GM04503 (cell line): ENCODE measurements at places on chromosomes 2 and 18.
A peak's percentile ranks its signal among the peaks of the same experiment; 100 is the strongest.

- DNase-seq = no peak
These were observed 101.4 kb downstream of the CPO start for GRCh38 chr2:207040696-207041095.

- DNase-seq = peak; percentile 61
These were observed 5.7 kb downstream of the MCFD2 start for GRCh38 chr2:46909771-46910419.

- no peak for DNase-seq
These were observed 1635.0 kb upstream of the ACVR2A start for GRCh38 chr2:146209842-146210275.

DNA sequence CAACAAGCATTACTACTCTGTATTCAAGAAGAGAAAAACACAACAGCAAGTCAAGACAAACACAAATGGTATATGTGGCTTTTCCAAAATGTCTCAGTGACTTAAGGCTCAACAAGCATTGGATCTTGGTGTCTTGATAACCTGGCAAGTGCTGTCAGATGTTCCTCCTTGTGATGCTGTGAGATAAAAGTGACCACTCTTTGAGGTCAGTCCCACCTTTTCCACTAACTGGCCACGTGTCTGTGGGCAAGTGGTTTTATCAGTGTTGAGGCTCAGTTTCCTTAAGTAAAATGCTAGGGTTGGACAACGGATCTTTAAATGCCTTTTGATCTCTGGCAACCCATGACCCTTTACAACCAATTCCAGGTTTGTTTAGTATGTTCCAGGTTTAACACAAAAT, 98.7 kb downstream of the BCL2 start:
- no peak for DNase-seq

DNA sequence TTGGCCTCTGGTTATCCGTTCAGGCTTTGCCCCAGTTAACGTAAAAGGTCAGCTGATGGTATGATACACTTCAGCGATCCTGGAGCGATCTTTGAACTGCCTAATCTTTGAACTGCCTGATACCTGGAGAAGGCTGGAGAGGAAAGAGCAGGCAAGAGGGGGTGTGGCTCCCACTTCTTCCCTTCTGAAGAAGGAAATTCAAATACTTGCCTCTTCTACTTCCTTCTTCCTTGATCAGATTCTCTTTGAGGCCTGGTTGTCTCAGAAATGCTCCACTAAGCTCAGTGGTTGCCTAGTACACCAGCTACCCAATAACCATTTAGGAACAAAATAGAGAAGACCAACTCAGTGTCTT, 619 bp downstream of the GALM start:
- DNase-seq = no peak

DNA sequence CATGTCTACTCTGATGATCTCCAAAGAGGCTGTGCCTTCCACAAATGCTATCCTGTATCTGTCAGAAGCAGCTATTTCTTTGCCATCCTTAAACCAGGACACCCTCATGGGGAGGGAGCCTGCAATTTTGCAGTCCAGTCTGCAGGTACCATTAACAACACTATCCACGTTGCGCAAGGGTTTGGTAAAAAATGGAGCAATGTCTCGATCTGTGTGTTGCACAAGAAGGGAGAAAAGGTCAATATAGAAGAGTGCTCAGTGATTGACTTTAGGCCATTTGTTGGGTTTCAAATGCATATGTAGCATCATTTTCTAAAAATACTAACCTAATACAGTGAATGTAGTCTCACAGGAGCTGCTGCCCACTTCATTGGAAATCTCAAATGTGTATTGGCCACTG, 74.3 kb downstream of the TTN start:
- DNase-seq = no peak

DNA sequence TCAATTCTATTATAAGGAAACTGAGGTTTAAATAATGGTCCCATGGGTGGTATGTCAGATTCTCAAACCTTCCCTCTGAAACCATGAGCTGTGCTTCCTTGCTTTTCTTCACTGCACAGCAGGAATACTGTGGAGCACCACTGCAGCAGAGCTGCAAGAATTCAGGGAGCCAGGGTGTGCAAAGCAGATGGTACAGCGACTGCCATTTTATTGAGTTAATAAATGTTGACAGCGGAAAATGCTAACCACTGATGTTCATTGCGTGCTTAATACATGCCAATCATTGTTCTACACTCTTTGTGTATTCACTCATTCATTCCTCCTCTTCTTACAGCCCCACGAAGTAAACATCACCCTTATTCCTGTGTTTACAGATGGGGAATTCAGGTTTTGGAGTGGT, 152.2 kb upstream of the THSD7B start:
- no peak for DNase-seq

DNA sequence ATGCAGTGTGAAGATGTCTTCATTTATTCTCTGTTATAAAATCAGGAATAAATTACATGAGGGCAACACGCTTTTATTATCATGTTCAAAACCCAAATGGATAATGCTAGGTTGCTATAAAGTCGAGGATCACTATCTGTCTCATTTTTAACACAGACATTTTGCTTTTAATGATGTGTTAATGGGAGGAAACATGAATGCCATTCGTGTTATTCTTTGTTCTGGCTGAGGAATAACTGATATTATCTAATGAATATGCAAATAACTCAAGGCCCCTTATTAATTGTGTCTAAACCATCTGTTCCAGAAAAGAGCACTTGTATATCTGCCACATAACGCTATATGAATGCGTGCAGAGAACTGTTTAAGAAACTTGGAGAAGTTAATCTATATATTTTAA, 576.1 kb downstream of the DCDC2C start:
- no peak for DNase-seq

GRCh38 chr18:78717766-78718150, 261.9 kb upstream of the SALL3 start:
- no peak for DNase-seq

GRCh38 chr2:217361483-217361880, 501.6 kb upstream of the TNP1 start:
- no peak for DNase-seq

DNA sequence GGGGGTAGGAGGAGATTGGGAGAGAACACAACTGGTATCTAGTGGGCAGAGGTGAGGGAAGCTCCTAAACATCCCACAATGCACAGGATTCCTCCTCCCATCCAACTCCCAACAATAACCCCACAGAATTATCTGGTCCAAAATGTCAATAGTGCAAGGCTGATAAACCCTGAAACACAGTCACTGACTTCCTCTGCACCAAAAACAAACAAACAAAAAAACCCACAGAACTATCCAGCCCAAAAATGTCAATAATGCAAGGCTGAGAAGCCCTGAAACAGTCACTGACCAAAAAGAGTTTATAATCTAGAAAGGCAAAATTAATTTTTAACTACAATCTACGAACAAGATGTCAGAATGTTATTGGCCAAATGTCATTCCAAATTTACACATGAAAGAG, 9.8 kb downstream of the TMX3 start:
- no peak for DNase-seq

DNA sequence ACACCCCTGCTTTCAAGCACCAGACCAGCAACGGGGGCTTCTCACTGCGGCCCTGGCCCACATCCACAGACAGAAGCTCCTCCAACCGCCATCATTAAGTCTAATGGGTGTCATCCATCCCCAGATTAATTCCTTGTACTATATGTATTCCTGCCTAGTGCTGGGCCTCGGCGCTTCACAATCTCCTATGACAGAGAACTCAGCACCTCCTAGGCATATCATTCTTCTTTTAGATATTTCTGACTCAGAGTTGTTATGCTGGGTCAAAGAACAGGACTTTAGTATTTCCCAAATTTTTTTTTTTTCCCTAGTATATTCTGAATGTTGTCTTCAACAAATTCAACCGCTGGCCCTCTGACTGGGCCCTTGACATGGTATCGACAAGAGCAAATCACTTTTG, 83.2 kb upstream of the TFCP2L1 start:
- no peak for DNase-seq

- DNase-seq = no peak
These were observed 98.1 kb downstream of the SOS1 start for GRCh38 chr2:39022642-39023235.

DNA sequence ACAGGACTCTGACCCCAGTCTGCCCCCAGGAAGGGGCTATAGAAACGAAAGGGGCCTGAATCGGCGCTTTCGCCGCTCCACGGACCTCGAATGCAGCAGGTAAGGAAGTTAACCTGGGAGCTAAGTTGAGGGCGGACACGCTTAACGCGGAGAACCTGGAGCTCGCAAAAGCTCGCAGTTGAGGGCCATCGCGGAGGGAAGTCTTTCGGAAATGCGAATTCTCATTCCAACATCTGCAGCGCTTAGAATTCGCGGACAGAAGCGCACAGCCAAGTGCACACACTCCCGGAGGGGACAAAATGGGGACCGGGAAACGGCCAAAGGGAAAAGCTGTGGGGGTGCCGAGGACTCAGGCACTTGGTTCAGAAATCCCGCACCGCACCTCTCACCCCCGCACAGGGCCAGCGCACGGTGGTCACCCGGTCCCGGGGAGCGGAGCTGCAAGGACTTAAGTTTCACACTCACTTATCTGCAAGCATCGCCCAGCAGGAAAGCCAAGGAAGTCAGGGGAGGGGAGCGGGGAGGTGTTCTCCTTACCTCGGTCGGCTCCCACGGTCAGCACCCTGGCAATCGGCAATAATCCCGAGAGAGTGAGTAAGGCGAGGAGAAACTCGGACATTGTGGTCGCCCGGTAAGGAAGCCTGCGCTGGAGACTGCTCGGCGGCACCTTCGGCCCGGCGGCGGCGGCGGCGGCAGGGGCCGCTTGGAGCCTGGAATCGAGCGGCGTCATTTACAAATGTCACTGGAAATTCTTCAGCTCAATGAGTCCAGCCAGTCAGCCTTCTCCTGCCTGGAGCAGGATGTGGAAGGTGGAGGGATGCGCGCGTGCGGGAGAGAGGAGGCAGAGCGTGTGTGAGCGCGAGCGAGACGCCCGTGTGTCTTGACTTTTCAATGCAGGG, 456 bp downstream of the LRP1B start:
- no peak for DNase-seq

DNA sequence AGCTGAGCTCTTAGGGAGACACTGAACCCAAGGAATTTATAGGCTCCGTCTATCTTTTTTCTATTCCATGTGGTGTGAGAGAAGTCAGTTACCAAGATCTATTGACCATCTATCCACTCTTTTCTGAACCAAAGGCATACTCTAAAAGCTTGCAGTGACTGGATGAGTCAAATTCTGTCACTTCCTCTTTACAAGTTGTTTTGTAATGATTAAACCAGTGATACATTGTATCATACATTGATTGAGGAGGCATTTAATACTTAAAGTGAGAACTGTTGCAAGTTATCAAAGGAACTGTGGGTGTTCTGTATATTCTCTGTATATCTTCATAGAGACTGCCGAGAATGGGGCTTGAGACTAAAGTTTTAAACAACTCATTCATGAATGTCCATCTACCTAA, 188.8 kb downstream of the CAMKMT start:
- DNase-seq = no peak

DNA sequence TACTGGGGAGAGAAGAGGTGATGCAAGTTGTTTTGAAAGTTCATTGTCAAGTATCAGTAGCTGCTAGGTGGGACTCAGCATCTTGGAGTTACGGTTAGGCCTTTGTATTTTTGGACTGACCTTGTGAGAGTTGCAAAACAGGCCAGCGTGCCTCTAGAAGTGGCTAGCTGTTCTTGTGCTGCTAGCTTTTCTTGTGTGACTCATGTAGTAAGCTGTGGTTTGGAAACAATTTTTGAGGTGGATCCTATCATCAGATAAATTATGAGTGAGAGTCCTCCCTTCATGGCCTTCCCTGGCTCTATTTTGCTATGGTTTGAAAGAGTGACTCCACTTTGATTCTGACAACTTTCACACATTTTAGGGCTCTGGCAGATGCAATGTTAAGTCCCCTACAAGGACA, 409.2 kb upstream of the HS6ST1 start:
- peak; percentile 84 for DNase-seq

GRCh38 chr2:160325418-160325817, 125.3 kb upstream of the ITGB6 start:
- DNase-seq = no peak

- no peak for DNase-seq
These were observed 186.0 kb upstream of the EPHA4 start for GRCh38 chr2:221758076-221758475.

DNA sequence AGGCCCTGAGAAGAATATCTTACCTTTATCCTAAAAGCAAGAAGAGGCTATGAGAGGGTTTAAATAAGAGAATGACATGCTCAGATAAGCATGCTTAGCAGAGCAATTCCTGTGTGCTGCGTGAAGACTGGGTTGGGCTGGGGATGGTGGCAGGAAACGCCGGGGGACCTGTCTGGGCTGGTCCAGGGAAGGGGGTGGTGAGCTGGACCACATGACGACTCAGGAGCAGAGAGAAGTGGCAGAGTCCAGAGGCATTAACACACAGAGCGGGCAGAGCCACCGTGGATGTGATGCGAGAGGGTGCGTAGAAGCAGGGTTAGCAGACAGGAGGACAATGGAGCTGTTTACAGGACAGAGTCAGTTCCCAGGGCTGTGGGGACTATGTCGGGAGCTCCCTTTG, 84.5 kb downstream of the ZBTB7C start:
- DNase-seq = no peak

DNA sequence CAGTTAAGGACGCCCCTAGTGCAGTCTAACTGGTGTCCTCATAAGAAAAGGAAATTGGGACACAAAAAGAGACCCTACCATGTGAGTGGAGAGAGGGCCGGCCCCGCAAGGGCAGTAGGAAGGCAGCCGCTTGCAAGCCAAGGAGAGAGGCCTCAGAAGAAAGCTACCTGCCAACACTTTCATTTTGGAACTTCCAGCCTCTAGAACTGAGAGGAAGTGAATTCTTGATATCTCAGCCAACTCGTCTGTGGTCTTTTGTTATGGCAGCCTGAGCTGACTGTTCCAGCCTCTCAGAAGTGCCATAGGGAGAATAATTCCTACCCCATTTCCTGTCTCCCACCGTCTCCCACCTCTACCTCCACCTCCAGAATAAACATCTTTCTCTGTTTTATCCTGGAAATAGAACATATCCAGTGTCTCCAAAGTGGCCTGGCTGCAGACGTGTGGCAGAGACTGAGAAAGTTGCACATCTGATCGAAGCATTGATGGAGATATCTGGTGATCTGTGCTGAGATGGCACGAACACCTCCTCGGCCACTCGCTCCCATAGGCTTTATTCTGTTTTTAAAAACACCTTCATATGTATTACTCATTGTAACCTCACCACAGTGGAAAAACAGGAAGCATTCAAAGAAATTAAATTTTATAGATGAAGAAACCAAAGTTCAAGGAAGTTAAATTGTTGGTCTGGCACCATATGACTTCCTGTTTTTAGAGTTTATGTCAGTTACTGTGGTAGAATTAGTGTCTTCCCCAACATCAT, 39.5 kb upstream of the MARCO start:
- no peak for DNase-seq
